NCI-H446 treated with DMSO at 0.1 percent for 48 hours (cell line): ENCODE measurements at places on chromosomes 4 and X.

DNA sequence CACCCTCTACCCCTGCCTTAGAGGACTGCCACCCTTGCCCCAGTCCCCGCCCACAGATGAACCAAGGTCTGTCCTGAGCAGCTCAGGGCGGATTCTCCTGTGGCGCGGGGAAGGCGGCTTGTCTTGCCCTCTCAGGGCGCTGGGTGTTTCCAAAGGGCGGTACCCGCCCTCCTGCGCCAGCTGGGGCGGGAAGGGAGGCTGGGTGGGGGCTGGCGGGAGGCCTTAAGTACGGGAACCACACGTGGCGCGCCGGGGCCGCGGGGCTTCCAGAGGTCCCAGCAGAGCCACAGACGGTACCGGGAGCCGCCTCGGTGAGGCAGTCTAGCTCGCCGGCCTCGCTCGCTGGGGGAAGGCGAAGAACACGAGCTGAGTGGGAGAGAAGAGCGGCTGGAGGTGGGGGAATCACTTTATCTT, 361.1 kb downstream of the MID1IP1 start:
- DNase-seq, result no peak

GRCh38 chrX:100731441-100732281, at the start of gene SYTL4:
SYTL4 (minus strand) TSS chrX:100732121; CDS start chrX:100702037, 30,084 bp downstream.
- DNase-seq, result no peak

DNA sequence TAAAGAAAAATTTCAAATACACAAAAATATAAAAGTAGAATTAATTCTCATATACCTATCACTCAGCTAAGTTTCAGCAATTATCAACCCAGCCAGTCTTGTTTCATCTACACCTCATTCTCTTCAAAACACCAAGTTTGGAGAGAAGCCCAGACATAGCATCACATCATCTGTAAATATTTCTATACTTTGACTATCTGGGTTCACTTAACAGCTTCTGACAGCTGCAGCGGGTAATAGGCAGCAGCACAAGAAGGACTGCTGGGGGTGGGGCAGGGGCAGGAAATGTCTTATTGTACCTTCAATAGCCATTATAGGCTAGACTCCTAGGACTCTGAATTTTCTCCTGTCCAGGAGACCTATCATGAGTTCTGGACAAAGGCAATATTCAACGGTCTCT, 54.1 kb downstream of the PHF8 start:
- DNase-seq, result no peak

DNA sequence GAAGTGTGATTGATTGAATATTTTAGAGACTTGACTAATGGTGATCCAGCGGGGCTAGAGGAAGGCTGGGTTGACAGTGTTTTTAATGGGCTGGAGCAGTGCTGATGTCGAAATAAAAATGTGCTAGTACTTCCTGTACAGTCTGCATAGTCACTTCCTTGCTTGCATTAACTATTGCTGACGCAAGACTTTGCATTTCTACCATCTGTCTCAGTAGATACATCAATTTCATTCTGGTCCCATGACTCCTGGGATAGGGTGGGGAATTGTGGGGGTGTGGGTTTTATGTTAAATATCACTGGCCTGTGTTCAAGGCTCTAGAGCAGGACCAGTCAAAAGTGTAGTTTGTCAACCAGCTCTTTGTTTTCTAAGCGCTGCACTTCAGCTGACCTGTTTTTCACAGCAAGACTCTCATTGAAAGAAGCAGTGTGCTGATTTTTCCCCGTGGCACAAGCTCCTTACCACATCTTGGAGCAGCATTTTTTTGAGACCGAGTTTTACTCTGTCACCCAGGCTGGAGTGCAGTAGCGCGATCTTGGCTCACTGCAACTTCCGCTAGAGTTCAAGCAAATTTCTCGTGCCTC, 35.2 kb upstream of the PHEX start:
- no peak for DNase-seq

DNA sequence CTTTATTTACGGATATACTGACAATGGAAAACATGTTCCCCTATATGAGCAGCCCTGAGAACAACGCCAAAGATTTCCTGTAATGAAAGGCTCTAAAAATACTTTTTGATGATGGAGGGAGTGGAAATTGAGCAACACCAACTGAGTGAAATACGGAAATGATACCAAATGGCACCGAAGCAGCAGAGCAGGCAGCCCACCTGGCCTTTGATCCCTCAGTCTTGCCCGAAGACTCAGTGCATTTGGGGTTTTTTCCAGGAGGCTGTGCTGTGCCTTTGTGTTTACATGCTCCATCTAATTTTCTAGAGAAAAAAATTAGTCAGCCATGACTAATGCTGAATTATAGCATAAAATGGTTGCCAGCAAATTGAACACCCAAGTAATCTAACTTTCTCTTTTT, 169.9 kb upstream of the RBPJ start:
- DNase-seq, result peak; percentile 45

GRCh38 chr4:12633053-12633651, 851.0 kb downstream of the RAB28 start:
- DNase-seq, result peak; percentile 30

GRCh38 chr4:52648836-52649235, 10.3 kb downstream of the USP46 start:
- no peak for DNase-seq

DNA sequence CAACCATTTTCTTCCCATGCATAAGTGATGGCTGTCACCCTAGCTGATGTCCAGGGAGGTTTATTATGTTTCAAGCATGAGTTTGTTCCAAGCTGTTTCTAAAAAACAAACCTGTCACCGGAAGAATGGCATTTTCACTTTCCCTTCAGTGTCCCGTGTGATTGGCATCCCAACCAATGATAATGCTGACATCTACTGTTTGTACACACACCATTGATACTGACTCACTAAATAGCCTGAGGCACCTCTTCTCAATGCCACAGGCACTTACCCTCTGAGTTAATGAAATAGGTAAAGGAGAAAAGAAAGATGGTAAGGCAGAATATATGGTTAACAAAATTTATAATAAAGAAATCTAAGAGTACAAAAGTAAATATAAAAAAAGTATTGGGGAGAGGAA, 23.1 kb upstream of the VCX2 start:
- no peak for DNase-seq

GRCh38 chr4:13704035-13704434, 76.5 kb upstream of the BOD1L1 start:
- DNase-seq, result no peak

DNA sequence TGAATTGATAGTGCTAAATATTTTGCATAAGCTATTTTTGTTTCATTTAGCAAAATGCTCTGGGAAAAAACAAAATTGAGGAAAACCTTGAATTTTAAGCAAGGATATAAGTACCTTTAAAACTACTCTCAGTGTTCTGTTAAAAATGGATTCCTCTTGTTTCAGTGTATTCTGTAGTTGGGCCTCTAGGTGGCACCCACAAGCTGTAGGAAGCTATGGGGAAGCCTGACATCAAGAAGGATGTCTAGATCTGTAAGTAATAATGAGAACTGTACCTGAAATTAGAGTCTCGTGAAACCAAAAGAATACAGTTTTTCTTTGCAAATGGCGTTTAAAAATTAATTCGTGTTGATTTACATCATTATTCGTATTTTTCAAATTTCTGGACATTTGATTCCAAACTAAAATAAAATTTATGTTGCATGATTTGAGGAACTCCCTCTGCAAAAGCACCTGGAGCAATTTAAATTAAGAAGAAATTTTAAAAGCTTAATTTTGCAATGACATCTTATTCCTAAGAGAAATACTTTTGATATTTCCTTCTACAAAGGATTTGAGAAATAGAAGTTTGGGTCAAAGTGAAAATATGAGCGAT, 51.2 kb downstream of the TMPRSS11E start:
- no peak for DNase-seq

DNA sequence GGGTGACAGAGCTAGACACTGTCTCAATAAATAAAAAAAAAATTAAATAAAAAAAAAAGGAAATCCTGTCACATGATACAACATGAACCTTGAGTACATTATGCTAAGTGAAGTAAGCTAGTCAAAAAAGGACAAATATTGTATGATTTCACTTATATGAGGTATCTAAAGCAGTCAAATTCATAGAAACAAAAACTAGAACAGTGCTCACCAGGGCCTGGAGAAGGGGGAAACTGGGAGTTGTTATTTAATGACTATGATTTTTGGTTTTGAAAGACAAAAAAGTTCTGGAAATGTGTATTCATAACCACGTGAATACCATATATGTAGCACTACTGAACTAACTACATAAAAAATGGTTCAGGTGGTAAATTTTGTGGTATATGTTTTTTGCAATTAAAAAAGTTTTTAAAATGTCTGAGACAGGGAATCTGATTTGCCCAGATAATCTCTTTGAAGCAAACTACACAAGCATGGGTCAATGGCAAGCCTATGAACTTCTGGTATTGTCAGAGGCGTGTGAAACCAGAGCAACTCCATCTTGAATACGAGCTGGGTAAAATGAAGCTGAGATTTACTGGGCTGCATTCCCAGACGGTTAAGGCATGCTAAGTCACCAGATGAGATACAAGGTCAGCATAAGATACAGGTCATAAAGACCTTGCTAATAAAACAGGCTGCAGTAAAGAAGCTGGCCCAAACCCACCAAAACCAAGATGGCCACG, 42.3 kb downstream of the ANAPC10 start:
- no peak for DNase-seq

GRCh38 chrX:67717571-67717970, 173.8 kb downstream of the AR start:
- no peak for DNase-seq

DNA sequence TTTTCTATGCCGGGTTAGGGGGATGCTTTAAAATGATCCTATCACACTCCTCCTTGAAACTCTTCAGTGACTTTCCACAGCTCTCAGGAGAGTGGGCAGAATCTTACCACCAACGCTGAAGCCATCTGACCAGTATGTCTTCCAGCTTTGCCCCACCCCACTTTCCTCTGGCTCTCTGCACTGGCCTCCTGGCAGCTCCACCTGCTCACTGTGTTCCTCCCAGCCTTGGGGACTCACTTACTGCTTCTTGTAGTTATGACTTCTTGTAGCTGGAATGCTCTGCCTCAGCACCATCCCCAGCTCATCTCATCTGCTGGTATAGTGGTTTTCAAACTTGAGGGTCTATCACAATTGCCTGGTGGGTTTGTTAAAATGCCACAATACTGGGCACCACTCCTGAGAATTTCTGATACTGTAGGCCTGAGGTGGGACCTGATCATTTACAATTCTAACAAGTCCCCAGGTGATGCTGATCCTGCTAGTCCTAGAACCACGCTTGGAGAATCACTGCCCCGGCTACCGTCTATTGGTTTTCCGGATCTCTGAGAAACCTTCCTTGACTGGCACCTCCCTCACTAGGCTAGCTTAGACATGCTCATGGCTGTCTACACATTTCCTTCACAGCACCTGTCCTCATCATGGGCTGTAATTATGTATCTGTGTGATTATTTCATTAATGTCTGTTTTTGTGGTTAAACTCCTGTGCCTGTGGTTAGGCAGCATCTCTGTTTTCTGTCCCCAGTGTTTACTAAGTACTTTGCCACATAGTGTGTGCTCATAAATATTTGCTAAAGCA, 152.2 kb downstream of the MGST2 start:
- no peak for DNase-seq

GRCh38 chrX:74178536-74178935, 125.4 kb upstream of the ZCCHC13 start:
- DNase-seq, result no peak

DNA sequence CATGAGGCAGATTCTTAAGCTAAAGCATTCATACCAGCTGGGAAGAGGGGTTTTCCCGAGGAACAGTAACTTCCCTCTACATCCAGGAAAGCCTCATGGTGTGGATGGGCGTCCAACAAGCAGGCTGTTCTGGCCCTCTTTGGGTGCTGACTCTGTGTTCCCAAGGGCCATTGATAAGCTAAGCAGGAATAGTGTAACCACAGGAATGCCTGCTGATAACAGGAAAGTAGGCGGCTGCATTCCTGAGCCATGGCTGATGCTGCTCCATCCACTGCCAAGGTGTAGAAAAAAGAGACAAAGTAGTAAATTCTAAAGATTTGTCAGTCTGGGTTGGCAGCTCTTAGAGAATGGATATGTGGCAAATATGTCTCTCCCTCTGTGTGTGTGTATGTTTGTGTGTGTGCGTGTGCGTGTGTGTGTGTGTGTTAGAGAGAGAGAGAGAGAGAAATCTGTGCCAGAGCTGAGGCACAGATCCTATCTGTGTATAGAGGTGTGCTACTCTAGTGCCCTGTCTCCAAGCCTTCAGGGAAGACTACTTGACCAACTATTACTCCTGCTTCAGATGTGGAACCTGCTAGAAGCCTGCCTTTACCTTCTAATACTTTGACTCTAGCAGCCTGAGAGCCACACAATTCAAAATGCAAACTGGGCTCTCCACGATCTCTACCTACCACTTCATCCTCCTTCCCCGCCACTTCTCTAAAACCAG, 353.1 kb upstream of the NR3C2 start:
- no peak for DNase-seq

DNA sequence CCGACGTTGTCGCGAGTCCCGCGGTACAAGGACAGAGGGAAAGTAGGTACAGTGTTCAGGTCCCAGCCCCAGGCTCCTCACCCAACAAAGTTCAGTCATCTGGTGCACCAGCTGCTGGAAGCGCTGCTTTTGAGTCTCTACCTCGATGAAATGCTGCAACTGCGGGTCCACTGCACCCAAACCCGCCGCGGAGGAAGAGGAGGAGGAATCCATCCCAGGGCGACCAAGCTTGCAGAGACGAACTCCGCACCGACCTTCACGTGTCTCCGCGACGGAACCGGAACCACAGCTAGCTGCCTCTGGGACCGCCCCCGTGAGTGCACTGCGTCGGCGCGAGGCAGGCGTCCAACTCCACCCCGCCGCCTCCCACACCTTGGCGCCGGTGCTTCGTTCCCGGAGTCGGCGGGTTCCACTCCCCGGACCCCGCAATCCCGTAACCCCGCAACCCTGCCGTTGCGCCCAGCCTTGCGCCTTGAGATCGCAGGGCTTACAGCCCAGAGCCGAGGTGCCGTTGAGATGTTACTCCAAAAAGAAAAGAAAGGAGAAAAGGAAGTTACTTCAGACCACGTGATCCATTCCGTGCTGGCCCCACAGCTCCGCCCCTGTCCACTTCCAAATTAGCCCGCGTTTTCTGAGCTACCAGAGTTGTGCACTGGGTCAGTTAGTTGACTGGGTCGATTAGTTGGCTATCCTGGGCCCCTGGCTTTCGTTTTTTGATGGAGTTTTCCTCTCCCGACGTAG, at the start of gene TIMM8A:
TIMM8A (minus strand) TSS at position 291 of the 741 bp plus-strand sequence; CDS start at position 213, 78 bp downstream.
- DNase-seq, result peak; percentile 28

DNA sequence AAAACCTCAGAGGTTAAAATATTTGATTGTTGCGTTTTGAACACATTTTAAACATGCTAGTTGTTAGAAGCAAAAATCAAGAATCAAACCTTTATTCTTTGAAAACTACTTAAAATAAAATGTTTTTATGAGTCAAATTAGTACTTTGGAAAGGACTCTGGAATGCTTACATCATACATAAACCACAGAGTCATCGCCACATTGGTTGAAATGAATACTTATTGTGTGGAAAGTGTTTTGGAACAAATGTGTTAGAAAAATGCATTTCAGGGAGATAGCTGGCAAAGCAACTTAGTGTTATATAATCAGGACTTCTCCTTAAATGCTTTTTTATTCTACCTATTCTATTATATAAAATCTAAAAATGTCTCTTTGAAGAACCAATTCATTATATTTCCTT, 49.4 kb upstream of the CAMK2D start:
- DNase-seq, result no peak

GRCh38 chrX:110851780-110852179, 56.2 kb upstream of the CHRDL1 start:
- no peak for DNase-seq
